ENCODE measurements at places on chromosomes 7 and 10.

GRCh38 chr10:9097206-9097990, 1042.9 kb downstream of the GATA3 start:
- no peak for DNase-seq

GRCh38 chr10:78738861-78739260, 329.9 kb upstream of the ZMIZ1 start:
- DNase-seq, result no peak

DNA sequence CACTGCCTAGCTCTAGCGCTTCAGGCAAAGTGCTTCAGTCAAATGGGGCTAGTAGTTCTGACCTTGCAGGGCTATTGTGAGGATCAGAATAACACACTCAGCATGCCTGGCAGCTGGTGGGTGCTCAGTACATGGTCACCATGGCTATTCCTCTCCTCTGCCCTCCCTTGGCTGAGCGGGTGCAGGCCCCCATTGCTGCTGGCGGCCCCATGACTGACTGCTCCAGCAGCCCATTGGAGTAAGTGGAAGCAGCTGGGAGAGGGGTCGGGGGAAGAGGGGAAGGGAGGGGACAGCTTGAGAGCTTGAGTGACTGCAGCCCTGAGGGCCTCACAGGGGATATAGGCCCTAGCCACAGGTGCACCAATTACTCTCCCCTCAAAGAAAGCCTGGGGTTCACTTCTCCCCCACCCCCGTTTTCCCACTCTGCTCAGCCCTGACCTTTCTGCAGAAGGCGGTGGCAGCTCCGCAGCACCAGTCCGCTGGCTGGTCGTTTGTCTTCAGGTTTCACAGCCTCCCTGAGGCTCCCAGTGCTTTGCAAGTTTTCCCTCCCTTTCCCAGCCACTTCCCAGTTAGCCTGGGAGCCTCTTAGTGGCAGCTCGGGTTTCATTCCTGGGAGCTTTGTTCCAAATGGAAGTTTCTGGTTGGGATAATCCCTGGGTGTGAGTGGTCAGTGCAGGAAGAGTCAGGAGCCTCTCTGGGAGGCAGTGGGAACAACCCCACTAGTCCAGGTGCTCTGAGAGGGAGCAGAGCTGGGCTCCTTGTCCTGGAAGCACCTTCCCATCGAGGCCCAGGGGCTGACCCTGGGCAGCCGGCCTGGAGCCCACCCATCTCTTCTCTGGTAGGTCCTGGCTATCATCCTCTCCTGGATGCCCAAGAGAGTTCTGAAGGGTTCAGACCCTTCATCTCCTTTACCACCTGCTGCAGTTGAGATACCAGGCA, 16.3 kb downstream of the FGF8 start:
- DNase-seq, result no peak

- DNase-seq, result no peak
Measured at GRCh38 chr10:71492872-71493271, 96.2 kb downstream of the CDH23 start.

DNA sequence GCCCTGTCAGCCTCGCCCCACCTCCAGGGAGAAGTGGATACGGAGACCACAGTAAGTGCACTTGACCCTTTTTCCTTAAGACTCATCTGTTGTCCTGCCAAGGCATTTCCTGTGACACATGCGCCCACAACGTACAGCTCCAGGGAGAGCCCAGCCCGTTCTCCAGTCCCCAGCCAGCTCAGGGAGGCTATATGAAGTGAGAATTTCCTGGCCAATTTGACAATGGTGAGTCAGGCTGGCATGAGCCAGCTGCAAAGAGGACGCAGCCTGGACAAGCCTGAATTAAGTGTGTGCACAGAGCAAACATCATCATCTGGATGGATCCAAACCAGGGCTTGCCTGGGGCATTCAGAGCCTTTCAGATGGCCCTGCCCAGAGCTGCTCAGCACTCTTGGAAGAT, 244.8 kb downstream of the KCNMA1 start:
- no peak for DNase-seq

GRCh38 chr10:133276435-133277201, at the start of gene ADAM8:
TSS of gene ADAM8 (minus strand) at chr10:133276868. CDS start at chr10:133276817, 51 bp downstream.
- peak; percentile 77 for DNase-seq

GRCh38 chr10:84727398-84727797, 399.0 kb downstream of the CCSER2 start:
- no peak for DNase-seq

GRCh38 chr10:5038101-5038500, 34.4 kb upstream of the AKR1C2 start:
- DNase-seq, result no peak

GRCh38 chr10:55750458-55750857, 610.6 kb downstream of the ZWINT start:
- DNase-seq, result no peak

- DNase-seq, result no peak
Measured at GRCh38 chr10:95500649-95501048, 60.5 kb downstream of the SORBS1 start.

- DNase-seq, result no peak
Measured at GRCh38 chr7:22564511-22565045, 64.6 kb upstream of the STEAP1B start.

DNA sequence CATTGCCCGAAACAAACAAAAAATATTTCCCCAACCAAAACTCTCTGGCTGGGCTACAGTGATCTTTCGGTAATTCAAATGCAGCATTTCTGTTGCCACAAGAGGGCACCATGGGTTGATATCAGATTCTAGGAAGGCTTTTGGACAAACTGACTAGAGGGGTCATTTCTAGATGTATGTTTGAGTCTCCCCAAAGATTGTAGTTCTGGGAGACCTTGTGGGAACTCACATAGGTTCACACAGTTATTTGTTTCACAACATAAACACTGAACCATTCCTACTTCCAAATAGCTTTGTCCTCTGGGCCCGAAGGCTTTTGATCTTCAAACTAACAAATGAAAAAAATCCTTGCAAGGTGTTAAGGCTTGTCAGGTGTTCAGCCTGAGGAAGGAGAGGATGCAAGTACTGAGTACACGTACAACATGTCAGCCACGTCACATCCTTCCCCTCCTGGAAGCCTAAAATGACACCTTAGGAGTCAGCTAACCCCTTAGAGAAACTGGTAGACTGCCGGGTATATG, 37.0 kb upstream of the IL15RA start:
- peak; percentile 86 for DNase-seq

GRCh38 chr10:4373612-4374011, 452.4 kb upstream of the AKR1E2 start:
- no peak for DNase-seq

GRCh38 chr10:119270762-119271366, 63.5 kb downstream of the GRK5 start:
- peak; percentile 89 for DNase-seq

GRCh38 chr7:801940-802381, 30.3 kb upstream of the SUN1 start:
- peak; percentile 72 for DNase-seq

- no peak for DNase-seq
Measured at GRCh38 chr10:36473122-36473521, 652.3 kb upstream of the ANKRD30A start.

- no peak for DNase-seq
Measured at GRCh38 chr7:132239422-132239994, 336.8 kb downstream of the PLXNA4 start.

- DNase-seq, result no peak
Measured at GRCh38 chr7:99140813-99141212, 3.1 kb downstream of the SMURF1 start.

DNA sequence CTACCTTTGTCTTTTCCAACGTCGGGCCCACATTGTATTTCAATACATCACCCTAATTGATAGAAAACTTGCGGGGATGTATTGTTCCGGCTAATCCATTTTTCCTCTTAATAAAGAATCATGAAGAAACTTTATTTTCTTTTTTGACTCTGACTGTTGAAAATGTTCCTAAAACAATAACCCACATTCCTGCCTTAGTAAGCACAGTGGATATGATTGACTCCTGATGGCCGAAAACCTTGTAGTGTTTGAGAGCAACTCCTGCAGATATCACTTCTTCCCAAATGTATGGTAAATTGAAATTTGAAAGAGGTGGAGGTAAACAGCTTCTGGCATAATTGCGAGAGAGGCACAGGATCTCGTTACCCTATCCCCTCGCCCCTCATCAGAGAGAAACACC, 65.7 kb downstream of the BICC1 start:
- no peak for DNase-seq

DNA sequence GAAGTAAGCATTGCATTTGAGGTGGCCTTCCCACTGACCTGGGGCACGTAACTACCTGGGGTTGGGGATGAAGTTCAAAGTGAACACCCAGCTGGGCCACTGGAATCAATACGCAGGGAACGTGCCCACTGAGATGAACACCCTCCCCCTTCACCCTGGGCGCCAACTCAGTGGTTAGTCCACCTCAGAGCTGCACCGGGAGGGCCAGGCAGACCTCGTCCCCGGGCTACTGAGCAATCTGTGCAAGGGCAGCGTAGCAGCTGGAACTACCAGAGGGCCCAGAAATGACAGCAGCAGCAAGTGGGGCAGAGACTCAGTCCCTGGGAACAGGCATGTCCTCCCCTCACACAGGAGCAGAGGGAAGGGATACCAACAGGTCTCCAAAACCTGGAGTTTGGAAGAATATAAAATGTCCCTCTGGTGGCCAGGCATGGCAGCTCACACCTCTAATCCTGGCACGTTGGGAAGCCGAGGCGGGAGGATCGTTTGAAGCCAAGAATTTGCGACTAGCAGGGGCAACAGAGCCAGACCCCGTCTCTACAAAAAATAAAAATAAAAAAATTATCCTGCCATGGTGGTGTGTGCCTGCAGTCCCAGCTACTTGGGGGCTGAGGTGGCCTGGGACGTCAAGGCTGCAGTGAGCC, 143.9 kb downstream of the SH3PXD2A start:
- no peak for DNase-seq

GRCh38 chr7:116999311-116999710, 46.0 kb downstream of the ST7 start:
- no peak for DNase-seq
